ENCODE measurements at places on chromosomes 1 and 21.
A peak's percentile ranks its signal among the peaks of the same experiment; 100 is the strongest.

DNA sequence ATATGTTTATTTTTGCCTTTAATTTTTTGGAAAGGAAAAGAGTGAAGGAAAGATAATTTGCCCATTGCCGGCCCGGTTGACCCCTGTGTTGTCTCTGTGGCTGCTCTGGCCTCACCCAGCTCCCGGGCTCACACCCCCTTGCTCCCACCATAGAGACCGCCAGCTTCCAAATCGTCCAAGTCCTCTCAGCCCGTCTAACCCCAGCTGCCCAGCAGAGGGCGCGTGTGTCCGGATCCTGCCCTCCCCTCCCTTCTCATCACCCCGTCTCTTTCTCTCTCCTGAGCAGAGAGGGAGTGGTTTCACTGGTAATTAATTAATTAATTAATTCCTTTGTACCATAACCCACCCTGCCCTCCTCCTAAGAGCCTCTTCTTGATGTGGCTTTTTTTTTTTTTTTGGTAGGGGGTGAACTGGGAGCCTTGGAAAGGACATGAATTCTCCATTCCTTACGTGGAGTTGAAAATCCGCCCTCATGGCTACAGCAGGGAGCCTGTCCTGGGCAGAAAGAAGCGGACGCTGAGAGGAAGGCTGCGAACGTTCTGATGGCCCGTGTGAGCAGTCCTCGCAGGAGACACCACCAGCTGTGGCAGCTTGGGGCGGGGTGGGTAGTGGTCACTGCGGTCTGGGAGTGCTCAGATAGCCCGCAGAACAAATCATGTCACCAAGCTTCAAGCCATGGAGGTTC lies 45.9 kb downstream of the KIAA0040 start:
- no peak for DNase-seq

DNA sequence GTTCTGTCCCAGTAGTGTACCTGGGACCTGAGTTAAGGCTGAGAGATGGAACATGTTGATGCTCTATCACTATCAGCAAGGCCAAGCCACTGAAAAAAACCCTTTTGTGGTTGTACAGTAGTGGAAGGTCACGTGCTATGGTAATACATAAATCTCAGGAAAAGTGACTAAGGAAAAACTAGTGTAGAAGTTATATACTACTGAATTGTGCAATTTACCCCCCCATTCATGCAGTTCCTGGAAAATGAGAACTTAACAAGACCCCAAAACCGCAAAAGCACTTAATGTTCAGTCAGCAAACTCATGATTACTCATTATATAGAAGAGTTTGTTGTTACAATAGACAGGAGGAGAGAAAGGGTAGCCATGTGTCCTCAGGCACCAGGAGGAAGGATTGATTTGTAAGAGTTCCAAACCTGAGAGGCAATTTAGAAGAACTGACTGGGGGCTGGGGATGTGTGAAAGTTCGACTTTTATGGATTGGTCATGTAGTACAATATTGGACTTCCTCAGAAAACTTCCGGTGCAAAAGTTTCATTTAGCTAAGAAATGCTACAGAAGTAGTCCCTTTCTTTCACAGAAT lies 91.6 kb downstream of the RGL1 start:
- peak; percentile 62 for DNase-seq

DNA sequence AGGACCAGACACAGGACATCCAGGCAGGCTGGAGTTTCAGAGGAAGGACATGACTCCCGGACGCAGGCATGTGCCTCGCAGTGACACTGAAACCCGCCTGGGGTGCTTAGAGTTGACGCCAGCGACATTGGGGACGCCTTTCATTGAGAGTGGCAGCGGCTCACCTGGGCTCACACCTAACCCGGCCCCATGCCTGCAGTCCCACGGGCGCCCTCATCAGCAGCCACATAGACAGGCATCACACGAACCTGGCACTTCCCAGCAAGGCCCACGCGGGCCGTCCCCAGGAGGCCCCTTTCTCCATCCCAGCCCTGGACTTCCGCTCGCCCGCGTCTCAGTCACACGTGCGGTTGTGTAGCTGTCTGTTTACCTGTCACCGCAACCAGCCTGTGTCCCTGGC lies 17.0 kb downstream of the ITGB2 start:
- no peak for DNase-seq

DNA sequence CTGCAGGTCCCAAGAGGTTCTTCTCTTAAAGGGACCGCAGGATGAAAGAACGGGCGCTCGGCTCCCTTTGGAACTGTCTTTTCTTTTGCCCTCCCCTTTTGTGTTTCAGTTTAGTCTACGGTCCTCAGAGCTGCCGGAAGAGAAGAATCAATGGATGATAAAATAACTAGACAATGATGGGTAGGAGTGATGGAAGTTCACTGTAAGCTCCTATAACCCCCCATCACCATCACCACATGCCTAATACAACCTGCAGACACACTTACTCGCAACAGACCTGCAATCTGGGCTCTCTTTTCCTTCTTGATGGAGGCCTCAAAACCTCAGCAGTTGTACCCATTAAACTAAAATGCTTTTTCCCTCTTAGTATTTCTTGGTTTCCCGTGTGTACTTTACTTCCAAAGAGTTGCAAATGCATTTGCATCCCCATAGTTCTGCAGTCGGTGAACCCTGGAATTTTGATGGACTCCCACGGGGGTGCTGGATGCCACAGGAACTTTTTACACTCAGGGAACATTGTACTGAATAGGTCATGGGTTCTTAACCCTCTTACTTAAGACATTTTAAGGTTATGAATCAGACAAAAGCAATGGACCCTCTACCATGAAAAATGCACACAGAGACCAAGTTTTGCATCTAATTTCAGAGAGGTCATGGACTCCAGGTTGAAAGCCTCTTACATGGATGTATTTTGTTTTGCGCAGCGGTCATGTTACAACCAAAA lies 633 bp upstream of the RFX5 start:
- DNase-seq = no peak
